Epithelial cell of prostate (primary cell): ENCODE measurements at places on chromosomes 5 and 9.
A peak's percentile ranks its signal among the peaks of the same experiment; 100 is the strongest.

DNA sequence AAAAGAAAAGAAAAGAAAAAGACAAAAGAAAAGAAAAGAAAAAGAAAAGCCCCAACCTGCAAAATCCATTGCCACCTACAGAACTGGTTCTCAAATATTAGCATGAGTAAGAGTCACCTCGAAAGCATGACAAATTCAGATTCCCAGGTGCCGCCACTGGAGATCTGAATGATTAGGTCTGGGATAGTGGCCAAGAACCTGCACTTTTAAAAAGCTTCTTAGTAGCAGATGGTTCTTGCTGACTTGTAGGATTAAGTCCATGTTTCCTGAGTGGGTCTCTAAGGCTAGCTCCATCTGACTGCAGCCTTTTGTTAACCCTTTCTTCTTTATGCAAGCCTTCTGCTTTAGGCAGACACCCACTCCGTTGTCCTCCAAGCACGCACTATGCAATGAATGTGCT lies 178.5 kb upstream of the CDH18 start:
- DNase-seq, result no peak

- DNase-seq, result no peak
These were observed 441.6 kb upstream of the DMAC1 start for GRCh38 chr9:8241201-8241600.

DNA sequence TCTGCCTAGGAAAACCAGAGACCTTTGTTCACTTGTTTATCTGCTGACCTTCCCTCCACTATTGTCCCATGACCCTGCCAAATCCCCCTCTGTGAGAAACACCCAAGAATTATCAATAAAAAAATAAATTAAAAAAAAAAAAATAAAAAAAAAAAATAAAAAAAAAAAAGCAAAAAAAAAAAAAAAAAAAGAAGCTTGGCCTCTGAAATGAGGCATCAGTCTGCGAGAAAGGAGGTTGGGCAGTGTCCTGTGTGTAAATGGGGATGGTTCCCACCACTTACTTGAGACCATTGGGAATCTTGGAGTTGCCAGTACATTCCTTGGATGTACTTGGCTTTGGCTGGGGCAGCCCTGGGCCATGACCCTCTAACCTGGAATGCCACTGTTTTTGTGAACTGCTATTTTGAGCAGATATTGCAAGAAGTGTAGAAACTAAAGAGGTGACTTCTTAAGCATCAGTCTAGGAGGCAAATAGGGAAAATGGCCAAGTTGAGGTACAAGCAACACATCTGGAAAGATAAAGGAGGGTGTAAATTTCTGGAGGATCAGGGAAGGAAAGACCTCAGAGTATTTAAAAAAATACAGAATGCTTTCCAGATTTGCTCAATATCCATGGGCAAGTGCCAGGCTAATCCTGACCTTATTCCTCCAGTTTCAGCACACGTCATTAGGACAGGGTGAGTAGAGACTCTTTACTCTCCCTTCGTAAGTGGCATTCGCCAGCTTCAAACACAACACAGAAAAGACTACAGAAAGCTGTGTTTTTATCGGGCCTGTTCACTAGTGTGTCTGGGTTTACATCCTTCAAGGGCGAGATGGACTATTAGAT lies 58.1 kb downstream of the HSPA4 start:
- no peak for DNase-seq

GRCh38 chr5:31047007-31047406 lies 146.5 kb upstream of the CDH6 start:
- no peak for DNase-seq

- DNase-seq, result peak; percentile 14
These were observed 29.4 kb upstream of the ATP6V1G1 start for GRCh38 chr9:114558027-114558675.

GRCh38 chr9:70205366-70206020 lies 53.3 kb upstream of the SMC5 start:
- DNase-seq, result peak; percentile 24

GRCh38 chr5:39928709-39929108 lies 503.9 kb upstream of the DAB2 start:
- DNase-seq, result no peak

GRCh38 chr5:120615967-120616645 lies 152.0 kb downstream of the PRR16 start:
- peak; percentile 39 for DNase-seq

GRCh38 chr9:70256123-70256551 lies 2.6 kb upstream of the SMC5 start:
- DNase-seq, result no peak

- DNase-seq, result no peak
These were observed 55.0 kb upstream of the IER5L start for GRCh38 chr9:129232839-129233591.

GRCh38 chr5:116935561-116936162 lies 361.0 kb upstream of the SEMA6A start:
- no peak for DNase-seq

- DNase-seq, result no peak
These were observed 47.2 kb downstream of the MARCHF3 start for GRCh38 chr5:126982926-126983873.

DNA sequence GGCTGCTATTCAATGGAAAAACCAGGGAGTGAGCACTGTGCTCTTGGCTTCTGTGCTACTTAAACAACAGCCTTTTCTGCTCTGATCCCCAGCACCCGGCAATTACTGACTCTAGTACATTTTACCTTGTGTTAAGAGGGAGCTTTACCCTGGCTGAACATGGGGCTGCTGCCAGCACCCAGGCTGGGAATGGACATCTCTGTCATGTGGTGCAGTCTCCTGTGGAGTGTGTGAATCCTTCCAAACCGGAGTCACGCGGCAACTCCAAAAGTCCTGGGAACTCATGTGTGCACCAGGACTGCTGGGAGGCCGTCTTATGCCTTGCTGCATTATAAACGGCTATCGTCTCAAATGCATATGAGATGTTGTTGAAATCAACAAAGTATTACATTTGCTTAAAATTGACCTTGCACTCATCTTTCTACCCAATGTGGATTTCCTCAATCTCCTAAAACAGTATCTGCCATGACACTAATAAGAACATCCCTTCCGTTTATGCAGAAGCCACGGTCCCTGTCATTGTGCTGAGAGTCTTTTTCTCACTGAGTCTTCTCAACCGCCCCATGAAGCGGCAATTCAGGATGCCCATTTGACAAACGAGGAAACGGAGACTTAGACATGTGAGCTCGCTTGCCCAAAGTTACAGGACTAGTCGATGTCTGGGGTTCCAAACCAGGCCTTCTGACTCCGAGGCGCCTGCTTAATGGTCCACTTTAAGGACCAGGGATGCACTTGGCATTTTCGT lies 884 bp upstream of the GSN start:
- no peak for DNase-seq

- DNase-seq, result peak; percentile 26
These were observed 60.1 kb downstream of the GADD45G start for GRCh38 chr9:89664896-89665329.

GRCh38 chr5:85533341-85534047 lies 1084.2 kb upstream of the COX7C start:
- no peak for DNase-seq

GRCh38 chr5:179242676-179243075 lies 102.6 kb downstream of the ADAMTS2 start:
- no peak for DNase-seq

- DNase-seq, result no peak
These were observed 27.9 kb downstream of the C1QTNF2 start for GRCh38 chr5:160342413-160342941.

- DNase-seq, result no peak
These were observed 59.4 kb upstream of the RAPGEF1 start for GRCh38 chr9:131799177-131799823.

- no peak for DNase-seq
These were observed 21.9 kb upstream of the QSOX2 start for GRCh38 chr9:136267261-136268111.

- DNase-seq, result no peak
These were observed 438 bp upstream of the PAPPA start for GRCh38 chr9:116152941-116153764.

DNA sequence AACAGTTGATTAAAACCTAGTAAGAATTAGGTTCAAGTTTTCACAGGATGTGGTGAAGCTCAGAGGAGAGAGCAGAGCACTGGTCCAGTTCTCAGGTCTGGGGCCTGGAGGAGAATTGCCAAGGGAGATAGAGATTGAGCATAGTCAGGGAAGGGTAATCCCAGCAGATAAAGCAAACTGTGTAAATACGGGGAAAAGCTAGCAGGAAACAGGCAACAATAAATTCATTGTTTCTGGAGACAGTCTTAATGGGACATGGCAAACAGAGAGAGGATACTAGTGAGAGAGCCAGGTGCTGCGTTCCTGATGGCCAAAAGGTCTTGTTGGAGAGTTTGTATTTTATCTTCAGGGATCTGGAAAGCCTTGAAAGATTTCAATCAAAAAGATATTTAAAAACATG lies 333.0 kb downstream of the PDE4D start:
- DNase-seq, result no peak

DNA sequence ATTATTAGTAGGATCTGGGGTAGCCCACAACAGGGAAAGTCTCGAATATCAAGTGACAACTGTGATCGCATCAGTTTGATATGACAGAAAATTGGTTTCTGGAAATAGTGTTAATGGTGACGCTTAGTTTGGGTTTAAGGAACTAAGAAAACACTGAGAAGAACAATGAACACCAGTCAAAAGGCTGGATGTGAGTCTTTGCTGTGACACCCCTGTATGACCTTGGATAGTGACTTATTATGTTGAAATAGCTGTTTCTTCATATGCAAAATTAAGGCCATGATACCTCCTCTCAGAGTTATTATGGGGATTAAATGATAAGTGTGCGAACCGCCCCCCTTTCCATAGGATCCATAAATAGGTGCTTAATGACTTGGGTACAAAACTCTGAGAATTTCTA lies 926 bp downstream of the DNAJC25 start:
- no peak for DNase-seq

DNA sequence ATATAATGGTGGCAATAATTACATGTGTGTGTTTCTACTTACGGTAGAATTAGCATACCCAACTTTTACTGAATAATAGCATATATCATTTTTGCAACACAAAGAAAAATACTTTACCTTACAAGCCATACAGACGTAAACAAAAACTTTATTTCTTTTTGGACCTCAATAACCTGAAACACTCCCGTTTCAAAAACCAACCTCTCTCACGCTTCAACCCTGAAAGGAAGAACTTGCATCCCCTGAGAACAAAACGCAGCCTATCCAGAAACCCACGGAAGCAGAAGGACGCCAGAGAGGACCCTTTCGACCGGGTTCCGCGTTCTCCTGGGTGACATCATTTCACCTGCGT lies at the start of gene RNF38:
Gene RNF38, minus strand, starts transcription at position 290 of the 352 bp plus-strand sequence. Its CDS starts 161 bp downstream, at position 129.
- no peak for DNase-seq

GRCh38 chr9:134373269-134373668 lies 47.0 kb downstream of the RXRA start:
- no peak for DNase-seq

DNA sequence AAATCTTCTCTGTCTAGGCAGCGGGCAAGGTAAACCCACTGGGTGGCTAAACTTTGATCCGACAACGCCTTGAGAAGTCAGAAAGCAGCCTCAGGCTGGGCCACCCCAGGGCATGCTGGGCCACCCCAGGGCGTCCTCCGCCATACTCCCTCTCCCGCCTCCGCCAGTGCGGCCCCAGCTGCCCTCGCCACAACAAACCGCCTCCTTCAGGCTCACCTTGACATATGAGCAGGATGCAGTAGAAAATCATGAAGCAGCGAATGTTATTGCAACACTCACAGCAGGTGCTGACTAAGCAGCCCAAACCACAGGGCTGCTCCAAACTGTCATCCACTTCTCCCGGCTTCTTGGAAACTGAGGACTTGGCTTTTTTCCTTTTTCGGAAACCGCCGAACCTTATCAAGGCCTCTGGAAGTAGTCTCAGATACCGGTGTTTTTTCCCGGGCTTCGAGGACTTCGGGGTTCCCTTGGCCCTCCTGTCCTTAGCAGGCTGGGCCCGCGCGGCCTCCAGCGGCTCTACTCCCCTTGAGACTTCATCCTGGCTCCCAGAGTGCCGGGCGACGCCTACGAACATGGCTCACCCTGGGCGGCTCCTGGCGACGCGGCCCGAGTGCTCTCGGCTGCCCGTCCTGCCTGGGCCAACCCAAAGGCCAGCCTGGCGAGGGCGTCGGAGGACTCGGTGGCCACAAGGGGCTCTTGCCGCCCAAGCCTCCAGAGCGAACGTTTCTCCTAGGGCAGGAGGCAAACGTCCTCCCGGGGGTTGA lies at the start of gene SLCO6A1:
Gene SLCO6A1, minus strand, starts transcription at position 731 of the 764 bp plus-strand sequence. Its CDS starts 157 bp downstream, at position 574.
- no peak for DNase-seq

- DNase-seq, result no peak
These were observed 77.8 kb upstream of the ZNF618 start for GRCh38 chr9:113798062-113799030.

- no peak for DNase-seq
These were observed 53.7 kb downstream of the MTMR12 start for GRCh38 chr5:32259033-32259432.

- DNase-seq, result no peak
These were observed 142.2 kb upstream of the MAP3K1 start for GRCh38 chr5:56673171-56673570.

DNA sequence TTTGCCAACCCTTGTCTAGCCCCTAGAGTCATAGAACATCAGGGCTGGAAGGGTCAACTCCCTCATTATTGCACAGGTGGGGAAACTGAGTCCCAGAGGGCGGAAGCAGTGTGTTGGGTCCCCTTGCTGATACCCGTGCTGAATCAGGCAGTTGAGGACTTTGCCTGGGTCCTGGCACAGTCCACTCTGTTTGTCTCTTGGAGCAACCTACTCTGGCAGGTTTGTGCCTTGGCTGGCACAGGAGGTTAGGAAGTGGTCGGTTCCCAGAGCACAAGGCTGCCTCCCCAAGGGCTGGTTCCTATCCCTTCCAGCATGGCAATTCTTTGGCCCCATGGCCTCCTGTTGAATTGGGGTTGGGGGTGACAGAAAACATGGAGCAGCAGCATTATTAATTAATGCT lies 94.5 kb upstream of the SHB start:
- no peak for DNase-seq

- peak; percentile 65 for DNase-seq
These were observed at the start of gene HRCT1 for GRCh38 chr9:35905912-35906679. HRCT1 (plus strand) TSS chr9:35906202; CDS start chr9:35906288, 86 bp downstream.

GRCh38 chr9:129109537-129109903 lies 1.1 kb downstream of the CRAT start:
- no peak for DNase-seq

GRCh38 chr9:23194281-23194680 lies 631.8 kb downstream of the ELAVL2 start:
- no peak for DNase-seq

DNA sequence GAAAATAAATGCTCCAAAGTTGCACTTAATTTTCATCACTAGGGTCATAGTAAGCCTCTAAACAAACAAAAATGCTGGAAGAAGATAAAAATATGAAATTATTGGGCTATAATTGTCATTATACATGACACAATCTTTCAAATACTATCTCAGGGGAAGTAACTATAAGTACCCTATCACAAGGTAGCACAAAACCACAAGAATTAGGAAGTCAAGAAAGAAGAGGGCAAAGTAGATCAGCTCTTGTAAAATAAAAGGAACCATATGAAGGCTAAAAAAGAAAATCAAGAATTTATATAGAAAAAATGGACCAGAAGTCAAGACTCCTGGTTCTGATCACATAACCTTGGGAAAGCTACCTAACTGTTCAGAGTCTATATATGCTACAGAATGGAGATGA lies 48.1 kb downstream of the DIAPH1 start:
- no peak for DNase-seq

GRCh38 chr5:80103371-80103770 lies 68.2 kb downstream of the THBS4 start:
- DNase-seq, result no peak

GRCh38 chr5:79297661-79298060 lies 61.7 kb downstream of the JMY start:
- no peak for DNase-seq
